ENCODE measurements at places on chromosomes 2 and 18.
A peak's percentile ranks its signal among the peaks of the same experiment; 100 is the strongest.

DNA sequence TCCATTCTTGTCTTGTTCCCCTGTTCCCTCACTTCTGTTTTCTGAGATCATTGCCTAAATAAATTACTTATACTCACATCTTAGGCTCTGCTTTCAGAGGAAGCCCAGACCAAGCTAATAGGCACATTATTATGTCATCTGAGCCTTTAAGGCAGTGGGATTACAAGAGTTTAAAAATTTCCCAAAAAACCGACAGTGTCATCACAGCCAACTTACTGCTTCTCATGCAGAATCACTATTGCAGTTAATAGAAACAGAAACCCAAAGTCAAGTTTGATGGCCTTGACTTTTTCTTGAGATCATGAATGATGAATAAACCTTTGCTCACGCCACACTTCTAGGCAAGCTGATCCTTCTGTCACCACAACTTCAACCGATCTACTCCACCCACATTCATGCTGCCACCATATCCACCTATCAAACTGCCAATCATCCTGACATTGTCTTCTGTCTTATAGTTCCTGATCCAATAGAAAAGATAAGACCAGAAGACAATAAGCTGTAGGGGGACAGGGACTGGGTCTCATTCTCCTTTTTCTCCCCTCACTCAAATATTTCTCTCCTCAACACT, 142.7 kb upstream of the CREB1 start:
- DNase-seq: no peak

GRCh38 chr2:160489111-160489510, 4.5 kb downstream of the RBMS1 start:
- no peak for DNase-seq

DNA sequence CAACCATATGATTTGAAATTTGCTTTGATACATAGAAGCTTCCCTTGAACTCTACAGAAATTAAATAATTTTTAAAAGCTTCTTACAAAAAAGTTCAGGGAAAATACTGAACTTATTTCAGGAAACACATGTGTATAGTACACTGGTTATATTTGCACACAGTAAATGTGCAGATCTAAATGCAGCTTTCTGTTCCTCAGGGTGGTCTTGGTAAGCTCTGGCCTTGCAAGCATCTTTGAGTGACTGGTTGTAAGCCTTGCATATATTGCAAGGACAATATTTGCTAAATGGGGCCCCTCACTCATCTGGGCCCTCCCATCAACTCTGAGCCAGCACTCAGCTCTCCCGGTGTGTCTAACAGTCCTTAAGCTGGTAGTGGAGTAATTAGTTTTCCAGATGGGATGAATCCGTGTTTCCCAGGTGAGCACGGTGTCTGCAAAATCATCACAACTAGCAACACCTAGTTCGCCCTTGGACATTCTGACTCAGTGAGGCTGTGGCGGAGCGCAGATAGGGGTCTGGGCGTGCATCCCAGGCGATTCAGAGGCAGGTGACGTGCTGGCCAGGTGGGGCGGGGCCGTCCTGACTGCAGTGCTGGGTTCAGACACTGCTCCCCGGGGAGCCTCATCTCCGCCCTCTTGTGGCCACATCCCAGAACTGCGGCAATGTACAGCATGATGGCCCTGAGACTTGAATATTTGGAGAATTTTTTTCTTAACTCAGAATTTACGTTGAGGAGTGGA, 149.6 kb downstream of the MBP start:
- peak; percentile 95 for DNase-seq

GRCh38 chr2:108612514-108613183, 78.4 kb downstream of the LIMS1 start:
- DNase-seq: peak; percentile 69

- DNase-seq: no peak
Measured at GRCh38 chr2:207041786-207042554, 102.7 kb downstream of the CPO start.

All from activated CD8-positive, alpha-beta memory T cell treated with anti-CD3 and anti-CD28 coated beads, Interleukin-2, amount 50 U/mL, for 48 hours (primary cell).